ENCODE measurements at places on chromosomes 2 and 18.

- no peak for DNase-seq
These were observed 199.8 kb downstream of the KCNE4 start for GRCh38 chr2:223251656-223252229.

DNA sequence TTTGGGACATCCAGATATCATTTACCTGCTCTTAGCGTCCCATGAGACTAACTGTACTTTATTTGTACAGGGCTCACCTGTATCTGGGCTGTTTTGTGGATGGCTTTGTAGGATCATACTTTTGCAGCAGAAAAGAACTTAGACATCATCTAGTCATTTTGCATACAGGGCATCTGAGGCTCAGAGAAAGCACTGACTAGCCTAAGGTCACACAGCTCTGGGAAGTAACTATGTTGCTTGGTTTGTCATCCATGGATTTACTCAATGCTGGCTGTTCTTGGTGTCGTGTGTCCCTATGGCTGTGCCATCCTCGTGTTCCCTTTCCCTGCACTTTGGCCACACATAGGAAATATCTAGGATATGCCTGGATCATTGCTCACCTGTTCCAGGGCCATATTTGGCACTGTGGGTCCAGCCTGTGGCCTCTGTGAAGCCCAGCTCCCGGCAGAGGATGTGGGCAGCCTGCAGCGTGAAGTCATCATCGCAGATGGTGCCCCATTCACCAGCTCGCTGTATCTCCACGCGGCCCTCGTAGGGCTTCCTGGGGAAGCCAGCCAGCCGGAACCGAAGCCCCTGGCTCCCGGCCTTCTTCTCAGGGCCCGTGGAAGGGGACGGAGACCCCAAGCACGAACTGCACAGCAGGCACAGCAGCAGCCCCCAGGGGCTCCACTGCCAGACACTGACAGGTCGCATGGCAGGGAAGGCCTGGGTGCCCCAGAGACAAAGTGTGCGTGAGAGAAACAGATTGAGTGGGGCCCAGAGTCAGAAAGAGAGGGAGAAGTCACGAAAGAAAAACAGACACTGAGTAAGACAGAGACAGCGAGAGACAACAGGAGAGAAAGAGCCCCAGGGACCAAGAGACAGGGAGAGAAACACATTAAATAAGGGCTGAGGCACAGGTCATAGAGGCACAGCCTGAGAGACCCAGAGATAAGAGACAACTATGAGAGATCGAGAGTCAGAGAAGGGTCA is 1.5 kb downstream of the LOXL3 start:
- no peak for DNase-seq

DNA sequence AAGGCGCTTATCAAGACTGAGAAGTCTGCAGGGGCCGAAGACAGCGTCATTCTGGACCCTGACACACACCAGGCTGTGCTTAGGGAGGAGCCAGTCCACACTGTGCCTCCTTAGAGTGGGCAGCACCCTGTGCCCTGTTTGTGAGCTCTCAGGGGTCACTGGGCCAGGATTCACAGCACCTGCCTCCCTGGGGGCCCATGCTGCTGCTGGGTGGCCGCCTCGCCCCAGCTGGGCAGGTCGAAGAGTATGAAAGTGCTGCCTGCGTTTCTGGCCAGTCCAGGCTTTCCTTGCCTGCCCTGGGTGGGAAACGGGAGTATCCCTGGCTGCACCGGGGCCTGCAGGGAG is 15.4 kb upstream of the GPR55 start:
- no peak for DNase-seq

- no peak for DNase-seq
These were observed 250.5 kb upstream of the NETO1 start for GRCh38 chr18:73118121-73118816.

- DNase-seq = no peak
These were observed 21.6 kb downstream of the EPAS1 start for GRCh38 chr2:46318579-46319460.
